ENCODE measurements at places on chromosomes 12 and 14.

- DNase-seq = no peak
These were observed 8.1 kb downstream of the ARID2 start for GRCh38 chr12:45737638-45738037.

DNA sequence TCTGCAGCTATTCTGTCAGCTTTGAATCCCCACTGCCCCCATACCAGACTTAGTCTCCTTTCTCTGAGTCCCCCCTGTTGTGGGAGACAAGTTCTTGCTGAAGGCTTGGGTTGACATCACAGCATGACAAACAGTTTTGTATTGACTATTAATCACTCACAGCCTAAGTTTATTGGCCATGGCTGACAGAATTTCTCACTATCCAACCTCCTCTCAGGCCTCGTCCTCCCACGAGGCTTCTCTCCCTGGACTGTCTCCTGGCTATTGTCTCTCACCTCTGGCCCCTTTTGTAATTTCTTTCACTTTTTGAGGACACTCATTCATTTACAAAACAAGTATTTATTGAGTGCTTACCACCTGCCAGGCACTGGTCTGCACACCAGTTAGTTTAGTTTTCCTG, 35.2 kb upstream of the DCD start:
- no peak for DNase-seq

GRCh38 chr12:98893126-98893674, 248.1 kb downstream of the APAF1 start:
- no peak for DNase-seq

DNA sequence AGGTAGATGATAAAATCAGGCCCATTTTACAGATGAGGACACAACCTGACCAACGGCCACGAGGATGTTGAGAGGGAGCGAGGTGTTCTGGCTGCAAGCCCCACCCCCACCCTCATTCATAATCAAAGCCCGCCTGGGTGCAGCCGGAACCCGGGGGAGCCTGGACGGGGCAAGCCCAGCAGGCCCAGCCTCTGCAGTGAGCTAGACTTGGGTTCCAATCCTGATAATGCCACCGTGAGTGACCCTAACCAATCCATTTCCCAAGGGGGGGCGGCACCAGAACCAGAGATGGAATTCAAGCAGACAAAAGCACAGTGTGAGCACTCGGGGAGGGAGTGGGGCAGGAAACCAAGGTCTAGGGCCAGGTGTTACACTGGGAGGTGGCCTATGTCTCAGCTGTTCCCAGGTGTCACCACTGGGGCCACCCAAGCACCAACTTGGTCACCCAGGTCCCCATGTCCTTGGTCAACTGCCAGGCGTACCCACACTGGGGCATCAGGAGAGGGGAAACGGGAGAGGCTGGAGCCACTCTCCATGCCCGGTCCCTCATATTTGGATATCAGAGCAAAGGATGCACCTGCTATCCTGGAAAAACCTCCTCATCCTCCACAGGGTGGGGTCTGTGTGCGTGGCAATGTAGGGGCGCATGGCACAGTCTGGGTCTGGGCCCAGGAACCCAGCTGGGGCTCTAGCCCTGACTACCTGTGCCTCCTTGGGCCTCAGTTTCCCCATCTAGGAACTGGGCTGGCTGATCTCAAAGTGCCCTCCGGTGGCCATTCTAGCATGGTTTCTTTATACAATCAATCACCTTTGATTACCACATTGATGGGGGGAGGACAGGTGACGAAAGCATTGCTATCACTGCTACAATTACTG, 58.4 kb downstream of the FAM222A start:
- DNase-seq = no peak

- DNase-seq = no peak
These were observed 202.7 kb upstream of the GARIN6 start for GRCh38 chr12:99444859-99445316.

DNA sequence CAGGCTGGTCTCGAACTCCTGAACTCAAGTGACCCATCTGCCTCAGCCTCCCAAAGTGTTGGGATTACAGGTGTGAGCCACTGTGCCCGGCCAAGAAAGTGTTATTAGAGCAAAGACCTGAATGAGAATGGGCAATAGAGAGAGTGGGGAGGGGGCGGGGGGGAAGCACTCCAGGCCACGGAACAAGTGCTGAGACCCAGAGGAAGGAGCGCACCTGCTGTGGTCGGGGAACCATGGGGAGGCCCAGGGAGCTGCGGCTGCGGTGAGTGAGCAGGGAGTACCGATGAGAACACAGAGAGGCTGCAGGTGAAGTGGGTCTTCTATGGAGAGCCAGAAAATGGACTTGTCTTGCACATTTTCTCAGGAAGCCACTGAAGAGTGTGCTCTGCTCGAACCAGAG, 10.8 kb downstream of the SMIM41 start:
- DNase-seq = no peak

DNA sequence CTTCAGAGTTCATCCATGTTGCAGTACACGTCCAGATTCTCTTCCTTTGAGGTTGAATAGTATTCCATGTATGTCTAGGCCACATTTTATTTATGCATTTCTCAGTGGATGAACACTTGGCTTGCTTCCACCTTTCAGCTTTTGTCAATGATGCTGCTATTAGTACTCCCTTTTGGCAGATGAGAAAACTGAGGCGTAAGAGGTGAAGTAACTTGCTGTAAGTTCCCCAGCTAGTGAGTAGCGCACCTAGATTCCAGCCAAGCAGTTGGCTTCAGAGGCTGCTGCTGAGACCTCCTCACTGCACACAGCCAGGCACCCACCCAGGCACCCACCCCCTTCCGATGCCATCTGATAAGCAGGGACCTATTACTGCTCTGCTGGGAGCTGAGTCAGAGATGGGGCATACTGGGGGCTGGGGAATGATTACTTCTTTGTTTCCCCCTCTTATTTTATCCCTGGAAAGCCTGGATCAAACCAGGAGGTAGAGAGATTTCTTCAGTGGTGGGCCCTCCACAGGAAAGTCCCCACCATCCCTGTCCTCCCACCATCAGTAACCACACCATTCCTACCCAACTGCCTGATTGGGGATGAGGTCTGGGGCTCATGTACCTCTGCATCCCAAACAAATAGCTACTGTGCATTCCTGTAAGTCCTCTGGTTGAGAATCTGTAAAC, 234.6 kb downstream of the PCNX1 start:
- peak; percentile 16 for DNase-seq

GRCh38 chr12:120961604-120962531, 16.5 kb upstream of the HNF1A start:
- no peak for DNase-seq

DNA sequence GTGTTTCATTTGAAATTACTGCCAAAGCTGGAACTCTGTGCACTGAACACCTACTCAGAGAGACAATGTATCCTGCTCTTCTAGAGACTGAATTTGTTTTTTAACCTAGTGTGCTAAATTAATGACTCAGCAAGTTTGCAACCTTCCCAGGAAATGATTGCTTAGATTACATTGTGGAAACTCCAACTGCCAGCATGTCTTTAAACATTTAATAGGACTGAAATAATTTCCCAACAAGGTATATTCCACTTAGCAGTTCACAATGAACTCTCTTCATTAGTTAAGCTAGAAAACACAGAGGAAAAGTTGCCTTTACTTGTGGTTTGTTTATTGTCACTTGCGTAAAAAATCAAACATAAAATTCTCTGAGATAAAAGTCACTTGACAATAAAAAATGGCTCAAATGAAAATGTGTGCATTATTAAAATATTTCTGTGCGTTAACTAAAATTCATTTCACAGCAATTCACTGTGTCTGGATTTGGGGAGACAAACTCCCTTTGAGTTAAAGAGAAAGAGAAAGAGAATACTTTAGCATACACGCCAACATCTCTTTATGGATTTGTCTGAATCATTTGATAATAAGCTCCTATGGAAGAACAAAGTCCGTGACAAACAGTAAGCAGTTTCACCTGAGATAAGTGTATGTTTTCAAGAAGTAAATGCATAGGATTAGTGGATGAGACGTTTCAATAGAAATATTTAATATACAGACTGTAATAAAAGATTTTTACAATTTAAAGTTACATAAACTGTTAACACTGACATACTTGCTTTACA, 284.0 kb downstream of the PRKD1 start:
- no peak for DNase-seq

GRCh38 chr12:2841056-2841650, 6.3 kb upstream of the NRIP2 start:
- no peak for DNase-seq

- no peak for DNase-seq
These were observed 86.5 kb downstream of the CAND1 start for GRCh38 chr12:67355428-67356379.

DNA sequence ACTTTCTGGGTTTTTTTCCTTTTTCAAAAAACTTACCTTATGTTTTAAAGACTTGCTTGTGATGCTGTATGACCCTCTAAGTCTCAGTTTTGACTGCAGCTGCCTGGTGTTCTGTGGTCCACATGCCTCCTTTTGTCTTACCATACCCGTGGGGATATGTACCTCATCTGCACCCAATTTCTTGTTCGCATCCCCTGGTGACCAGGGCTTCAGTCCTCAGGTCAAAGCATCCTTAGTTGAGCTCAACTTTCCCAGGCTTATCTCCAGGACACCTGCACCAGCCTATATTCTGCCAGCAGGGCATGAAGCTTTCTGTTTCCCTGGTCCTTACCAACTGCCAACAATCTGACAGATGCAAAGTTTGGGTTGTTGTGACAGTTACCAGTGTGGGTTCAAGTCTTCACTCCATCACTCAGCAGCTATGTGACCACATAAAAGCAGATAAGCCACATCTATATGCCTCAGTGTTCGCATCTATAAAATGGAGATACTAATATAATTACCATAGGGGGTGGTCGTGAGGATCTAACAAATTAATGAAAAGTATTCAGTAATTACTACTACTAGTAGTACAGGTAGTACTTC, 94.0 kb downstream of the NTF3 start:
- no peak for DNase-seq

DNA sequence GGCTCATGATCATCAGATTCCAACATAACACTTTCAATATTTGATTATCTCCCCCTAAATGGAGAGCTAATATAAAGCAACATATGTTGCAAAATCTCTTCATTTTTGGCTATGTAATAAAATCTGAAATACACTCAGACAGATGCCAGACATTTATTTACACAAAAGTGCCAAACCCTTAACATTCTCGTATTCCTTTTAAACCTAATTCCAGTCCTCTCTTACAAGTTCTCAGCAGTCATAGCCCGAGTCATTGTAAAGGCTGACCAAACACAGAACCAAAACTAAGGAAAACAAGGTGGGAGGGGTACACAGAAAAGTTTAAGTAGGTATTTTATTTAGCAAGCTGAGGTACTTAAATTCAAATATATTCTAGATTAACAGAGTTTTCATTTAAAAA, 81.4 kb downstream of the LRP6 start:
- DNase-seq = no peak

DNA sequence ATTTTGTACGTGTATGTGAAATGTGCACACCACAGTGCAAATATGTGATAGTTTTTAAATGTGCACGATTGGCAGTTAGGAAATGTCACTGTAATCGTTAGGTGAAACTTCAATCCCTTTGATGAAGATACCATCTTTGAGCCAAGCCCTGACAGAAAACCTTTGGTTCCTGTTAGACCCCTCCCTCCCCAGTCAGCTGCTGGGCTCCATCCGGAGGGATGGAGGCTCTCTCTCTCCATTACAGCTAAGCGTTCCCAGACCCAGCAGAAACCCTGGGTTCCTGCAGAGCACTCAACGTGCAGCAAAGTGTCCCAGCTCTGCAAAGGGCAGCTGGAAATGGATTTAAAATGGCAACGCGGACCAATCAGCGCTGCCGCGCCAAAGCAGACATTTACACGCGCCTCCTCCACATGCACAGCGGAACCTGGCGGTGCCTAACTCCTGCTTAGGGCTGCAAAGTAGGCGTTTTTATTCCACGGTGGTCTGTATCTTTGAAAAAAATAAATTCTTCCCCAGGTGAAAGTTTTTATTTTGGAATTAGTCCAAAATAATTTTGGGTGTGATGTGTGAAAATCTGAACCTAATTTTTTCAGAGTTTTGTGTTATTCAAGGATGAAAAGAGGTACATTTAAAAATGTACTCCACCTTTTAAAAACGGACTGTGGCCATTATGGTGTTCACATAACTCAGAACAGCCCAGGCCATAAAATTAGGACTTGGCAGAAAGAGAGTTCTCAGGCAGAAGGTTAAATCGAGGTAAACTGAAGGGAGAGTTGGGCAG, 1.4 kb upstream of the HMGA2 start:
- DNase-seq = no peak

GRCh38 chr12:20040831-20041230, 327.5 kb upstream of the PDE3A start:
- DNase-seq = no peak

- no peak for DNase-seq
These were observed 41.3 kb upstream of the ARID2 start for GRCh38 chr12:45688183-45688582.

GRCh38 chr12:113537751-113538087, 66.0 kb upstream of the LHX5 start:
- DNase-seq = no peak

DNA sequence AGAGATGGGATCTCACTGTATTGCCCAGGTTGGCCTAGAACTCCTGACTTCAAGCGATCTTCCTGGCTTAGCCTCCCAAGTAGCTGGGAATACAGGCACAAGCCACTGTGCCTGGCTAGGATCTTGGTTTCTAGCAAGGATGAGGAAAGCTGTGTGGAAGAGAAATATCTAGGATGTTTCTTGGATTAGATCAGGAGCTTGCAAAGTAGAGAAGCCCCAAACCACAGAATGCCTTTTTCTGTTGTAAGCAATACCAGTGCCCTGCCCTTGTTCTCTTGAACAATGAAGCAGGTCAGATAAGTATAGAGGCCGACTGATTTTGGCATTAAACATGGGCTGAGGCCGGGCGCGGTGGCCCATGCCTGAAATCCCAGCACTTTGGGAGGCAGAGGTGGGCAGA, 44.3 kb upstream of the STRN3 start:
- no peak for DNase-seq

GRCh38 chr14:24677956-24678355, 44.0 kb upstream of the GZMB start:
- no peak for DNase-seq

GRCh38 chr12:68203460-68203875, 22.1 kb downstream of the IL26 start:
- DNase-seq = no peak

GRCh38 chr14:86798330-86798729, 1194.7 kb downstream of the GALC start:
- no peak for DNase-seq

- no peak for DNase-seq
These were observed 66.2 kb upstream of the PTGR2 start for GRCh38 chr14:73785336-73785833.

DNA sequence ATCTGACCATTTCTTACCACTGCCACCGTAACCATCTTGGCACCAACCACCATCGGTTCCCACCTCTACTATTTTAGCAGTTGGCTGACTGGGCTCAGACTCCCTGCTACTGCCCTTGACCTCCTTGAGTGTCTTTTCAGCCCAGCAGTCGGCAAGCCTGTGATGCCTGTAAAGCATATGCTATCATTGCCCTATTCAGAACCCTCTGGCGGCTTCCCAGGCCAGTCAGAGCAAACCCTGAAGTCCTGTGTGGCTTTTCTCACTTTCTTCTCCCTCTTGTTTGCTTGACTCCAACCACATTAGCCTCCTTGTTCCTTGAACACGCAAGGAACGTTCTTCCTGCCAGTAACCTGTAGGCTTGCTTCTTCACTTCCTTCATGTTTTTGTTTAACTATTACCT, 6.2 kb downstream of the IRAK3 start:
- DNase-seq = no peak

- no peak for DNase-seq
These were observed 5.8 kb upstream of the PSMC6 start for GRCh38 chr14:52701223-52701622.

Measured in stimulated activated CD8-positive, alpha-beta memory T cell treated with anti-CD3 and anti-CD28 coated beads, Interleukin-7, amount 100 ng/mL, for 48 hours (primary cell).